ENCODE measurements at places on chromosomes 2 and 18.

- DNase-seq, result no peak
Measured at GRCh38 chr2:26725521-26725820, 32.9 kb downstream of the KCNK3 start.

GRCh38 chr18:78955051-78955450 is 24.6 kb upstream of the SALL3 start:
- DNase-seq, result no peak

- no peak for DNase-seq
Measured at GRCh38 chr2:9114458-9114857, 92.2 kb upstream of the ASAP2 start.

DNA sequence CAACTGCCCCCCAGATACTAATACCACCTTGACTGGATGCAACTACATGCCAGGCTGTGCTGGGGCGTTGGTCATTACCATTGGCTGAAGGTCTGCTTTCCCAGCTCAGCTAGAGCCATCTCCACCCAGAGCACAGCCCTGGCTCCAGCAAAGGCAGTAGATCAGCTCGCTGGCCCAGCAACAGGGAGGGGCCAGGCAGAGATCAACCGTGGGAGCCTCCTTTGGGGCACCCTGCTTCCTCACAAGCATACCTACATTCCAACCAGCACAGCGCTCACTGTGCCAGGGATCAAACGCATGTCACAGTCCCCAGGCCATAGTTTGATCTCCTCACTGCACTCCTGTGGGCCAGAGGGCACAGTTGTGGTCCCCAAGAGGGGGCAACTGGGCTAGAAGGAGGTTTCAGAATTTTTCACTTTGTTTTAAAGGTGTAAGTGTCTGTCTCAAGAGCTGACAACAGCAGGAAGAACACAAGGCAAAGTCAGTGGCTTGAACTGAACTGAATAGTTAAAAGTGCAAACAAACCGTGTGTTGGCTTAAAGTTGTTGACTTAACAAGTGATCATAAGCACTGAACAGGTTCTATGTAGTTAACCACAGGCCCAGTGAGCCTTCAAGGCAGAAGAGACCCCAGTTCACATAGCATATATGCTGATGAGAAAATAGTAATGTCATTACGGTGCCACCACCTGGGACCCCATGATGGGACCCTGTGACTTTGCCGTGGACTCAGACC is 70.1 kb upstream of the BZW1 start:
- no peak for DNase-seq

DNA sequence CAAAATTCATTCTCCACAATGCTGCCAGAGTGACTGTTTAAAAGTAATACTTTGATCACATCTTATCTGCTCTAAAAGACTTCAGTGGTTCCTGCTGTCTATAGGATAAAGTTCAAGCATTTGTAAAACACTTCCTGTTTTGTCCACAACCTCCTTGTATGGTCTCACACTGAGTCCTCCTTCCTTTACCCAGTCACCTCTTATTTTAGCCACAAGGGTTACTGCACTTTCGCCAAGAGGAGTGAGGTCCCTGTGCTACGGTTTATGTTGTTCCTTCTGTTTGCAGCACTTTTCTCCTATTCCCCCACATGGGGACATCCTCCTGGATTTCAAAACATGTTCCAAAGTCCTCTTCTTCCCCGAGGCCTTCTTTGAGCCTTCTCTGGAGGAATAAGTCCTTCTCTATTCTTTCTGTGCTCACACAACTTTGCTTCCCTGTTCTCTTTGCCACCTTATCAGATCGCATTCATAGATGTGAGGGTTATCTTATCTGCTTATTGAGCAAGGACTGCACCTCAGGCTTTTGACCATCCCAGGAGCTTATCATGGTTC is 112.2 kb upstream of the NABP1 start:
- DNase-seq, result no peak

DNA sequence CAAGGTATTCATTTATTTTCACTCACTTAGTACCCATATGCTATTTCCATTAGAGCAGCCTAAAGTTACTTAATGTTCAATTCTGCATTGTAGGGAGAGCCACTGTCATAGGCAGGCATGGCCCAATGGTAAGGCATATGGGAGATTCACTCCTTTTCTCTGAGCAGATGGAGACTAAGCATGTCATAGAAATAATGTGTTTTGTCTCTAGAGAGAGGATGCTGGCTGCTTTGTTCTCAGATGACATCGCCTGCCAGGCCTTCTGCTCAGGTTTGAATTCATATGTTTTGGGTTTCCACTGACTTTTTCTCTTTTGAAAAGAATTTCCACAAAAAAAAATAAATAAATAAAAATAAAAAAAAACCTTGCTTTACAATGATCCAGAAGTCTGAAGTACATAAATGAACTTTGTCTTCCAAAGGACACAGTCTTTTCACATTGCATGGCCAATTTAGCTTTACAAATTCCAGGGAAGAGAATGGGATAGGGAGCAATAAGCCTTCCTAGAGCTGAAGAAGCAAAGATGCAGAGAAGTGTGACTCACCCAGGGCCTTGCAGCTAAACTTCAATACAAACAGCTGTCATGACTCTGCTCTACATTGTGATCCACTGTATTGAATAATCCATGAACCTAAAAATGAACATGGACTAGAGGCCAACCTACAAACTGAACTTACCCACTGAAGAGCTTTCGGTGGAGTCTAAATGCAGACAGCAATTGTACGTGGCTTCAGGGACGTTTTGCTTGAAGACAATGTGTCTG is 422.5 kb downstream of the CMPK2 start:
- no peak for DNase-seq

DNA sequence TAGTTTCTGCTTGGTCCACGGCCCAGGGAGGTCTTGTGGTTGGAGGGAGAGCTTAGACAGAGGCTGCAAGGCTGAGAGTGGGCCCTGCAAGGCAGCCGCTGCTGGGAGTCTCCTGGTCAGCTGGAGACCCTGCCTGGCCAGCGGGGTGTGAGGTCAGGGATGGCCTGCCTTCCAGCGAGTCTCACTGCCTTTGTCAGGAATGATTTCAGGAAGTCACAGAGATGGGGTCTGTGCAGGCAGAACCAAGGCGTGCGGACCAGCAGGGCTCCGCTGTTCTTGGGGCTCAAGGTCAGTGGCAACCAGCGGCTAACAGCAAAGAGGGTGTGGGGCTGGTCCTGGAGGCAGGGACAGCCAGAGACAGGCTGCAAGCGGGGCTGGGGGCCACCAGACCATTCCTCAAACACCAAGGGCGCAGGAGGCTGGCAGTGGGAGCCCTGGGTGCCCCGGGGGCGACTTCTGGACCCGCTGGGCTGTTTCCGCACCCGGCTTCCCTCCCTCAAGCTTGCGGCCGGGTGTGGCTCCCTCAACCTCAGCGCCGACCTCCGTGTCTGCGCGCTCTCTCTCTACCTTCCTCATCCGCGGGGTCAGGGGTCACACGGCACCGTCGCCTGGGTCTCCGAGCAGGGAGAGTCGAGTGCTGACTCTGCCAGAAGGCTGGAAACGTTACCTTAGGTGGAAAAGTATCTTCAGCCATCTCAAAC is 124.5 kb upstream of the CTDP1 start:
- no peak for DNase-seq

- DNase-seq, result no peak
Measured at GRCh38 chr2:148909114-148909513, 34.1 kb downstream of the KIF5C start.

DNA sequence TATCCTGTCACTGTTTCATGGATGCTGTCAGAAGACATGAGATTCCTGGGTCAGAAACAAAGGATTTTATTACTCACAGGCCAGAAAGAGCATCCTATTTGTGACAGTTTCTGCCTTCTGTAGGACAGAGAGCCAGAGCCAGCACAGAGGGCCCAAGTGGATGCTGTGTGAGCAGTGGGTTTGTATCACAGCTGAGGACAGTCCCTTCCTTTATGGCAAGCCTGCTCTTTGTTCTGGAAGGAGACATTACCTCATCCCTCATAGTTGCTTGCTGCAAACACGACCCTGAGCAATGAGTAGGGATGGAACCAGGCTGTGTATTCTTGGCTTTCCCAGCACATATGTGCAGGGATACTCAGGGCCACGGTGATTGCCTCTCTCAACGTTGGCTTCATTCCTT is 41.6 kb downstream of the ARHGEF4 start:
- DNase-seq, result no peak

DNA sequence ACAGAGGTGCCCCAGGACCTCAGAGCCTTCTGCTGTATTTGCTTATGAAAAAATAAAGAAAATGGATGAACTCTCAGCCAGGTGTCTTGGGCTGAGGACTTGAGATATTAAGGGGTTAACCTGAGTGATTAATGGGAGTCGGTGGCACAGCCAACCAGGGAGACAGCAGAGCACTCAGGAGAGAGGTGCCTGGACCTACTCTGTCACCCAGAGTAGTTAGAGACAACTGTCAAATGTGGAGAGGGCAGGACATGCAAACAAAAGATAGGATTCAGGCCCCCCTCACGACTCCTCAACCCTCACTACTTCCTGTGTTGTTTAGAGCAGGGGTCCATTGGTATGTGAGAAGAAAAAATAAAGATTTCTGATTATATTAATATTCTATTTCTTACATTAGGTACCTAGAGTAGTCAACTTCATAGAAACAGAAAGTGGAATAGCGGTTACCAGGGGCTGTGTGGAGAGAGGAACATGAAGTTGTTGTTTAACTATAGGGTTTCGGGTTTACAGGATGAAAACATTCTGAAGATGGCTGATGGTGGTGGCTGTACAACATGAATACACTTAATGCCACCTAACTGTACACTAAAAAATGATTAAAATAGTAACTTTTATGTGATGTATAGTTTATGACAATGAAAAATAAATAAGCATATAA is 28.6 kb upstream of the CETN1 start:
- no peak for DNase-seq

DNA sequence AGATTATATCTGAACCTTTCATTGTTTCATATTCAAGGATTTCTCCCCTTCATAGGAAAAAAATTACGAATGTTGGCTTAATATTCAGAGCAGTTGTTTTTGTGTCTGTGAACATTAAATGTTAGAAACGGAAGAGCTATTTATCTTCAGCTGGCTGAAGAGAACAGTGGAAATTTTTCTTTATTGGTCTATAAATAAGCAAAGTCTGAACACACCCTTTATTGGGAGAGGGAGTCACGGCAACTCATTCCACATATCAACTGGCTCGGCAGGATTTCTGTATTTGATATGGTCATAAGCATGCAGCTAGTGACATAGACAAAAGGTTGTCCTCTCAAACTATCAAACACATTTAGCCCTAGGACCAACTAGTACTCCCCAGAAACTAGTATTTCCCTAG is 468.4 kb upstream of the HNRNPA3 start:
- no peak for DNase-seq

GRCh38 chr2:100610381-100610831 is 47.6 kb downstream of the PDCL3 start:
- DNase-seq, result peak; percentile 24

DNA sequence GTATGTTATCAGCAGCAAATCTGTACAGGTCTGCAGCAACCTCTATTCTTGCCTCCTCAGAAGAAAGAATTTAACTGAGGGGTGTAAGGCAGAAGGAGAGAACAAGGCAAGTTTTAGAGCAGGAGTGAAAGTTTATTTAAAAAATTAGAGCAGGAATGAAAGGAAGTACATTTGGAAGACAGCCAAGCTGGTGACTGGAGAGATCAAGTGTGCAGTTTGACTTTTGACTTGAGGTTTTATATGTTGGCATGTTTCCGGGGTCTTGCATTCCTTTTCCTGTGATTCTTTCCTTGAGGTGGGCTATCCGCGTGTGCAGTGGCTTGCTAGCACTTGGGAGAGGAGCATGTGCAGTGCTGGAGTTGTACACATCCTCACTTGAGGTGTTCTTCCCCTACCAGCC is 16.5 kb upstream of the CERS6 start:
- DNase-seq, result no peak

DNA sequence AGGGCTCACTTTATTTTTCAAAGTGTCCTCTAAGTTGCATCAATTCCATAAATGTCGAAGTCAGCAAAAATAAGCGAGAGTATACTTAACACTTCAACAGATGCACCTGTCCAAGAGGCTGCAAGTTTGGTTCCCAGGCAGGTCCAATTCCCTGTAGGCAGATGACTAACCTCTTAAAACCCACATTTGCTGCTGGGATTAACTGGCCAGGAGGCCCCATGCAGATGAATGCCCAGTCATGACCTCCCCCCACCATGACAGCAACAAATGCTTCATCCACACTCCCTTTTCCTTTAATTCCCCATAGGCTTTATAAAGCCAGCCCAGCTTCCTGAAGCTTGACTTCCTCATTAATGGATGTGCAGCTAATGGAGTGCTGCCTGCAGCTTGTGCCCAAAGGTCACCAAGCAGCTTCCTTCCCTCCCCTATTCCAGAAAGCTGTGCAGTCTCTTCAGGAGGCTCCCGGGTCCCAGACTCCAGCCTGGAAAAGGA is 35.7 kb downstream of the REEP1 start:
- DNase-seq, result peak; percentile 48

- peak; percentile 23 for DNase-seq
Measured at GRCh38 chr2:7992612-7993602, 688.9 kb upstream of the ID2 start.

DNA sequence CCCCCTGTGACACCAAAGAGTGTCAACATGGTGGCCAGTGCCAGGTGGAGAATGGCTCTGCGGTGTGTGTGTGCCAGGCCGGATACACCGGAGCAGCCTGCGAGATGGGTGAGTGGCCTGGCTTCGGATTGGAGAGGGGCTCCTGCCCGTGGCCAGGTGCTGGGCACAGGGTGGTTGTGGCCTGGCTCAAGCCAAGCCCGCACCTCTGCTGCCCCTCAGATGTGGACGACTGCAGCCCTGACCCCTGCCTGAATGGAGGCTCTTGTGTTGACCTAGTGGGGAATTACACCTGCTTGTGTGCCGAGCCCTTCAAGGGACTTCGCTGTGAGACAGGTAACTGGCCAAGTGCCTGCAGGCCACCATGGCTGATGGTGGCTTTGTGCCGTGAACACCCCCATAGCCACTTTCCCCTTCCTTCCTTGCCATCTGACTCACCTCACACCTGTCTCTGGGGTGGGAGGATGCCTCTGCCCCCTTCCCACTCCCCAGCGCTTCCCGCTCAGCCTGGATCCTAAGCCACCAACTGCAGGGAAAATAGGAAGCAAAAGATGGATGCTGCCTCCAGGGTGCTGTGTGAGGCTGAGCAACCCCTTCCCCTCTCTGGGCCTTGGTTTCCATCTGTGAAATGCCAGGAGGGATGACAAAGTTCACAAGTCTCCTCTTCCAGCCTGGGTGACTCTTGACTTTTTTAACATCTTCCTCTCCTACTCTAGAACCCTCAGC is 41.8 kb downstream of the SNED1 start:
- DNase-seq, result no peak

GRCh38 chr2:60092781-60093180 is 460.7 kb downstream of the BCL11A start:
- no peak for DNase-seq

DNA sequence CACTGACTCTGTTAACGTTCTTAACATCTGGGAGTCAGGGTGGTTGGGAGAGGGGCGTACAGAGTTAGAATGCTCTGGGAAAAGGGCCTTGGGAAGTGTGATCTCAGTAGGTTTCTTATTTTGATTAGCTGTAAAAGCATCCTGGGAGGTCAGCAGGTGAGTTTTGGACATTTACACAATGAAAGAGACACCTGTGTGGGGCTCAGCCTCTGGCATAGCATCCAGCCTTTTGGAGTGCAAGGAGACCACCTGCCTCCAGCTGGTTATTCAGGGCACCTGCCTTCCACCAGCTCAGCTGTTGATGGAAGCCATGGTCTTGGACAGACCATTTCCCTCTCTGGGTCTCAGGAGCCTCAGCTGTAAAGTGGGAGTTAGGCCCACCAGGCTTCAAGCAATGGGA is 49.7 kb downstream of the ACAA2 start:
- no peak for DNase-seq

GRCh38 chr2:241363426-241363825 is 7.3 kb downstream of the FARP2 start:
- no peak for DNase-seq

GRCh38 chr2:47206681-47207080 is 51.6 kb upstream of the STPG4 start:
- no peak for DNase-seq

- DNase-seq, result no peak
Measured at GRCh38 chr18:24446953-24447538, 13.4 kb upstream of the HRH4 start.

Measured in NCI-H2081 (cell line).